ENCODE measurements at places on chromosomes 6 and 20. TPM values are rescaled to one million over a fixed set of nuclear protein-coding genes. Genes with fewer than 3 reads are reported as not detected.

DNA sequence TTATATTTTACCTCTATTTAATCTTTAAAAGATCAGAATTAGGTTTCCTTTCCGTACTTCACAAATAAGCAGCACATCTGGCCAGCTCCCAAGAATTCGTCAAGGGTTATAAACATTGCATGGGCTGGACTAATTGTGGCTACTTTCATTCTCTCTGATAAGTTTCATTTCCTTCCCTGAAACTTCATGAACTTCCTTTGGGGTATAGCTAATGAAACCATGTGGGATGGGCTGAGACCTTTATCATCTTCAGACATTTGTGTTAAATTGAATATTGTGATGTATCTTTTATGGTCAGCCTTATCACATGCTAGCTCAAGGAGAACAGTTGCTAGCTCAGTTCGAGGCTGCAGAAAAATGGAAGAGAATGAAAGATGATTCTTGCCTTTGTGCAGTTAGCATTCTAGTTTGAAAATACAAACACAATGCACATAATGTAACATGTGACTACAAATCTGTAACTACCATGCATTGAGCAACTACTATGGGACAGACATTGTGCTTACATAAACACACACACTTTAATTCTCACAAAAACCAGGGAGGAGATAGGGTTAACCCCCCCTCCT, 1.7 kb upstream of the GMPR start:
- no peak for DNase-seq

Gene DYNLRB1
- 158 TPM for total RNA-seq

Gene FAM184A
- 3.8 TPM for total RNA-seq

GRCh38 chr6:105005451-105005850, 48.5 kb downstream of the LIN28B start:
- no peak for DNase-seq

Gene RSPH9
- 0.14 TPM for total RNA-seq

- no peak for DNase-seq
These were observed 45.8 kb upstream of the PIM1 start for GRCh38 chr6:37123957-37124729.

Data from right cardiac atrium (tissue), 5 donors.